ENCODE measurements at places on chromosomes 1 and 21.

DNA sequence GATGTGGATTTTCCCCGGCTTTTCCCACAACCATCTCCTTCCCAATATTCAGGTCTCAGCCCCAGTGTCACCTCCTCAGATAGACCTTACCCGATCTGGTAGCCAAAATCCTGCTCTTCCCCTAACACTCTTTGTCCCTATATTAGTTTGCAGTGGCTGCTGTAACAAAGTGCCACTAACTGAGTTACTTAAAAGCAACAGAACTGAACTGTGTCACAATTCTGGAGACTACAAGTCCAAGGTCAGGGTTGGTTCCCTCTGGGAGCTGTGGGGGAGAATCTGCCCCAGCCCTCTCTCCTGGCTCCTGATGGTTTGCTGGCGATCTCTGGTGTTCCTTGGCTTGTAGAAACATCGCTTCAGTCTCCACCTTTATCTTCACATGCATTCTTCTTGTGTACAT lies 64.0 kb downstream of the NENF start:
- DNase-seq, result no peak

DNA sequence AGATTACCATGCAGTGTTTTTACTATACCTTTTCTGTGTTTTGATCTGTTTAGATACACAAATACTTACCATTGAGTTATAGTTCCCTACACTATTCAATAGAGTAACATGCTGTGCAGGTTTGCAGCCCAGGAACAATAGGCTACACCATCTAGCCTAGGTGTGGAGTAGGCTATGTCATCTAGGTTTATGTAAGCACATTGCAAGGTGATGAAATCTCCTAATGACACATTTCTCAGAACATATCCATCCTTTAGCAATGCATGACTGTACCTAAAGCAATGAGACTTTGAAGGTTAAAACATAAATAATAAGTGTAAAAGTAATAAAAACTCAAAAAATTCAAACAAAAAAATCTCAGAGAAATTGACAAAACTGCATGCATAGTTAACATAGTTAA lies 358.6 kb downstream of the USH2A start:
- no peak for DNase-seq

GRCh38 chr1:113282893-113283285 lies 107.4 kb upstream of the MAGI3 start:
- no peak for DNase-seq

- DNase-seq, result no peak
Observed at GRCh38 chr1:112533029-112533428, 24.3 kb downstream of the WNT2B start.

GRCh38 chr1:194133152-194133551 lies 946.7 kb upstream of the B3GALT2 start:
- no peak for DNase-seq

GRCh38 chr1:82227306-82228095 lies 426.8 kb downstream of the ADGRL2 start:
- no peak for DNase-seq

DNA sequence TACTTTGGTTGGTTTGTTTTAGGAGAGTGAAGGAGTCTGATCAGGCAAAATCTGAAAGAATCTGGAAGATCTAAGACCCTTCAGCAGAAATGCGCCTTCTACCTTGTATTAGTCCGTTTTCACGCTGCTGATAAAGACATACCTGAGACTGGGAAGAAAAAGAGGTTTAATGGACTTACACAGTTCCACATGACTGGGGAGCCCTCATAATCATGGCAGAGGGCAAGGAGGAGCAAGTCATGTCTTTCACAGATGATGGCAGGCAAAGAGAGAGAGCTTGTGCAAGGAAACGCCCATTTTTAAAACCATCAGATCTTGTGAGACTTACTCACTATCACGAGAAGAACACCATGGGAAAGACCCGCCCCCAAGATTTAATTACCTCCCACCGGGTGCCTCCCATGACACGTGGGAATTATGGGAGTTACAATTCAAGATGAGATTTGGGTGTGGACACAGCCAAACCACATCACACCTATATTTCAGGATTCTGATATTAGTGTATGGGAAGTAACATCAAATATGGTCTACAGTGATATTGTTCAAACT lies 99.3 kb downstream of the GLUL start:
- DNase-seq, result no peak

DNA sequence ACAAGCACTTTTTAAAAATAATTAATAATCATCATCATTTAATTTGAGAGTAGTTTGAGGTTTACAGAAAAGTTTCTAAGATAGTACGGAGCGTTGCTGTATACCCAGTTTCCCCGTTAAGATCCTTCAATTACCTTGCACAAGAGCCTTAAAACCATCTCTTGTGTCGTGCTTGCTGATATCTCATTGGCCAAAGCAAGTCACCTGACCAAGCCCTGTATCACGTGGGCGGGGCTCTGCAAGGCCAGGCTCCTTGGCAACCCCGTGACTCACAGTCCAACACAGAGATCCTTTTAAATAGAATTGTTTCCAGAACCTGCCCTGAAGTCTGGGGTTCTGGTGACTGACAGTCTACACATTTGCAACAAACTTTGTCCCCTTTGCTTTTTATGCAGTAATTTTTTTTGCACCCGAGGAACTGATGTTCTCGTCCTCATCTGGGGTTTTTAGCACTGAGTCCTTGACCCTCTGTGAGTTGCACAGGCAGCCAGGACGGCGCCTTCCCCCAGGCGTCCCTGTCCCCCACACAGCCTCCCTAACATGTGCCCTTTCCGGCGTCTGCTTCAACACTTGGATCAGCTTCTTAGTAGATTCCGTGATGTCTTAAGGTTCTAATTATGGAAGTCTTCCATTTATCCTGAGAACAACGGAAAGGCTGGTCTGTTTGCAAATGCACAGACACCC lies 183.3 kb upstream of the TMEM51 start:
- DNase-seq, result no peak

DNA sequence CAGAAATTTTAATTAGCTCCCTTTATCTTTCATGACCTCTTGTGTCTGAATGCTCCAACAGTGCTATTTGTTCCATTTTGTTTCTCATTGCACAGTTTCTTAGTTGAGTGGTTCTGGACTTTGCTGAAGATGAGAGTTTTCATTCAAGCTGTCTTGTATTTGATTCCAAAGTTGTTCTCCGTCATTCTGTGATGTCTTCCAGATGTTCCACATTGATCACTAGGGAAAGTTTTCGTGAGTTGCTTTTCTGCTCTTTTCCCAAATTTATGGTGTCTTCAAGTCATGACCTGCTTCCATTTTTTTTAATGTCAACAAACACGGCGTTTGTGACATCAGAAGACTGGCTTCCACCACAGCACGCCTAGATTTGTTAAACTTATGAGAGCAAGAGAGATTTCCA lies 575.5 kb downstream of the MRPL39 start:
- no peak for DNase-seq

DNA sequence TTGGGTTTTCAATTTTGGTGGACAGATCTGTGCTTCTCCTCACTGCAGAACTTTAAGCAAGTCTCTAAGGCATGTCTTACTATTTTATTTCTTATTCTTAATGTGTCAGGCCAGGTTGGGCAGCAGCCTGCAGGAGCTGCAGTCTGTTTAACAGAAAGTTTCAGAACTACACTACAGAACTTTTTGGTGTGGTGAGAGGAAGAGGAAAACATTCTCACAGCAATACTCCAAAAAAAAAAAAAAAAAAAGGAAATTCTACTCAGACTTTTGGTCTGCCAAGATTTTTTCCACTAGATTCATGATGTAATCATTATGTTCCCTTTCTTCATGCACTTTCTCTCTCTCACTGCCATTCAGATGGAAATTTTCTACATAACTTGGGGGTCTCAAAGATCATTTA lies 255.2 kb downstream of the COL11A1 start:
- no peak for DNase-seq

DNA sequence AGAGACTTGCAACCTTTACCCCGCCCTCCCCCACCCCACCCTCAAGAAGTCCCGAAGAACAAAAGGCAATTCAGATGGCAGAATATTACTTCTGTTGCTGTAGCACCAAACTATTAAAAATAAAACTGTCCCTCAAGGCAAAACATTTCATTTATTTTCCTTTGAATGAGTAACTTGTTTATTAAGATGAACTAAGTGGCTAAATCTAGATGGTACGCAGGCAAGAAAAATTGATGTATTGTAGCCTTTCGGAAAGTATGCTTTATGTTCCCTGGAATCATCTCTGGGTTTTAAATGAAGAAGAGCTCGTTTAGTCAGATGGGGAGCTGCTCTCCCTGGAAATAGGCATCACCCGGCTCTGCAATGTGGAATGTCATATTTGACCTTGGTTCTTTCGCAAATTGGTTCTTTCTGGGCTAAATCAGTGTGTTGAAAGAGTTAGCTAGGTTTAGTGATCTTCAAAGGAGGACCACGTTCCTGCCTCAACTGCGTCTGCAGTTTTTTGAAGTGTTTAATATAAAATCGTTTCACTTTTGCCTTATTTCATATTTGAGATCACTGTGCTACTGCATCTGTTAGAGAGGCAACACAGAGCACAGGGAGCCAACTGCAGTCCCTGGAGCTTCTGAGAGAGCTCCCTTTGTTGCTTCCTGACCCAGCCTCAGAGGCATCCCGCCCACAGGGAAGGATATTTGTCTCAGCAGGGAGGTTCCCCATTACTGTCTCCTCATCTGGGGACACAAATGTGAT lies 61.8 kb downstream of the KIF26B start:
- no peak for DNase-seq

- DNase-seq, result no peak
Observed at GRCh38 chr1:110228381-110228780, 18.3 kb downstream of the KCNC4 start.

GRCh38 chr1:226920446-226920894 lies 19.6 kb upstream of the COQ8A start:
- no peak for DNase-seq

DNA sequence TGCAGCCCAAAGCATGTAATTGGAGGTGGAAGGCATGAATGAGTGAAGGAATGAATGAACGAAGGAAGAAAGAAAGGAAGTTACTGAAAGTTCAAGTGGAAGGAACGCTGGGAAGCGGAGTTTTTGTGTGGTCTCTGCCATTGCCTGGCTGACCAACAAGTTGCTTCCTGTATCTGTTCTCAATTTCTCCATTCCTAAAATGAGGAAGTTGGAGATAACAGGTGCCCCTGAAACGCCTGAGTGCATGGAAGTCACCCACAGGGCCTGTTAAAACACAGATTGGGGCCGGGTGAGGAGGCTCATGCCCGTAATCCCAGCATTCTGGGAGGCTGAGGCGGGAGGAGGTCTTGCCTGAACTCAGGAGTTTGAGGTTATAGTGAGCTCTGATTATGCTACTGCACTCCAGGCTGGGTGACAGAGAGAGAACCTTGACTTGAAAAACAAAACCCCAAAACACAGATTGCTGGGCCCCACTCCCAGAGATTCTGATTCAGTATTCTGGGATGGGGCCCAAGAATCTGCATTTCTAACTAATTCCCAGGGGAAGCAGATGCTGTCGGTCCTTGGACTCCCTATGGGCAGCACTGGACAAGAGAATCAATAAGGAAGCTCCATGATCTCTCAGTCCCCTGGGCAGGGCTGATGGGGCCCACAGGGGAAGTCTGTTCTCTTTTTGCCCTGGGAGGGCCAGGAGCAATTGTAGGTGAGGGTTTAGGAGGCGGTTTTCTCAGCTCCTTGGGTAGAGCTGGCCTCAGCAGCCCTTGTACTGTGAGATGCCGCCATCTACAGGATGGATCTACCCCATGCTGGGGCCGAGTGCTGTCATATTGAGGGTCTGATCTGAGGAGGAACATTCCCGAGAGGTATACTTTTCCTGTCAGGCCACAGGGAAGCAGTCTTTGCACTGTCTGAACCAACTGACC lies 3.3 kb upstream of the CNR2 start:
- peak; percentile 25 for DNase-seq

GRCh38 chr1:11462224-11462923 lies 16.6 kb upstream of the DISP3 start:
- DNase-seq, result no peak

DNA sequence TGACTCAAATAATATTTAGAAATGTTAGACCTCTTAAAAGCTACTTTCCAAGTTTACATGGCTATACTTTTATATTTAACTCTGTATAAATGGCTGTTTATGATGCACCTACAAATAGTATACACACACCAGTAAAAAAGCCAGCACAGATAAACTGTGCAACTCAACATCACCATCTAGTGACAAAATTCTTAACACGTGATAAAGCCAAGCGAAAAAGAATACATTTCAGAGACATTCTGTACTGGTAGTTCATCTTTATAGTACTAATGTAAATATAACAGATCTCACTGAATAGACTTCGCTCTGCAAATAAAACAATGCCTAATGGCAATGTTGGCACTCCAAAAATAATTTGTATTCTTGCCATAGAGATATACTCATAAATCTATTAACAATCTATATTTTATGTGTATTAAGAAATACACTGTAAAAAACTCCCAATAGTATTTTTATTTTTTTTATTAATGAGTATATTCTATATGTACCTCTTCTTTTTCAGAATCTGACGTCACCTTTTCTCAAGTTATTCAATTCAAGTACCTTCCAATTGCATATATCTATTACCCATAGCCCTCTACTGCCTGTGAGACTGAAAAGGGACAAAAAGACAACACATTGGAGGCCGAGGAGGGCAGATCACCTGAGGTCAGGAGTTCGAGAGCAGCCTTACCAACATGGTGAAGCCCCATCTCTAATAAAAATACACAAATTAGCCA lies 100.2 kb downstream of the DPYD start:
- DNase-seq, result peak; percentile 16

GRCh38 chr1:69121723-69122122 lies 446.0 kb upstream of the LRRC7 start:
- DNase-seq, result no peak

- DNase-seq, result no peak
Observed at GRCh38 chr1:17187051-17187450, 17.9 kb upstream of the PADI1 start.

GRCh38 chr1:45444609-45445131 lies 46.3 kb downstream of the TESK2 start:
- DNase-seq, result no peak

DNA sequence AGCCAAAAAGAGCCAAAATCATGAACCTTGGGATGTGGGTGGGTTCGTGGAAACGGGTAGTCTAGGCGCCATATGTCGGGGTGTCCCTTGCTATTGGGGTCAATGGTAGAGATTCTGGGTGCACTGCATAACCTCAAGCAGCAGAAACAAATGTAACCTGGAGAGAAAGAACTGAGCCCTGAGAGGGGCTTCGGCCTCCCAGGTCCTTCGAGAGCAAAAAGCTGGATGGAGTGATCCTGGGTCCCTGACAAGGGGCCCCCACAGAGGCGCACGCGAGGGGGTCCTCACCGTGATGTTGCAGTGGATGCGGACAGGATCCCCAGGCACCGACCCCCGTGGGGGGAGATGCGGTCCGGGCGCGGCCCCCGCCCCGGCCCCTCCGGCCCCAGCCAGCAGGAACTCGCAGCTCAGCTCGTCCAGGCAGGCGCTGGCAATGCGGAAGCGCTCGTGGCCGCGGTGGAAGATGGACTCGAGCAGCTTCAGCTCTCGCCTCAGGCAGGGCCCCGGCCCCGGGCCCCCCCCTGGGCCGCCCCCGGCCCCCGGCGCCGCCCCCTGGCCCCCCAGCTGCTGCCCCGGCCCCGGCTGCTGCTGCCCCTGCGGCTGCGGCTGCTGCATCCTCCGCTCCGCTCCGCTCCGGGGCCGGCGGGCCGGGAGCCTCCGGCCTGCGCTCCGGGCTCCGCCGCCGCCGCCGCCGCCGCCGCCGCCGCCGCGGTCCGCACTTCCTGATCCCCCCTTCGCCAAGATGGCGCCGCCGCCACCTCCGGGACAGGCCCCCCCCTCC lies at the start of gene UBE2Q1:
UBE2Q1 (minus strand) TSS at position 724 of the 781 bp plus-strand sequence; CDS start at position 615, 109 bp downstream.
- DNase-seq, result no peak
